ENCODE measurements at places on chromosomes 12 and 14.

DNA sequence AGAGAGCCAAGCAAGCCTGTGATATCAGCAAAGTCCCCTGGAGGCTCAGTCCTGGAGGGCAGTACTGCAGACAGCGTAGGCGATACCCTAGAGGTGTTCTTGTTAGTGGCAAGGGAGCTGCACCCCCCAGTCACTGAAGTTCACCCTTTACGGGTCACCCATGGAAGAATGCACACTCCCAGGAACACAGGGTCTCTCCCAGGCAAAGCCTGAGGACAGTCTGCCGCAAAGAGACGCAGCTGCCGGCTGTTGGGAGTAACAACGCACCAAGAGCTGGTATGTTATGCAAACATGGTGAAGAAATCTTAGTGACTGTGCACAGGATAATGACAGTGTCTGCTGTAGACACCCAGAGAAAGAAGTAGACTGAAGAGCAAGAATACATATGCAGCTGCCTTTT is 43.5 kb upstream of the NOS1 start:
- no peak for DNase-seq

- no peak for DNase-seq
Measured at GRCh38 chr14:91885113-91885712, 17.9 kb upstream of the TC2N start.

- DNase-seq: peak; percentile 62
Measured at GRCh38 chr12:47577206-47577989, 128.4 kb downstream of the RPAP3 start.

- no peak for DNase-seq
Measured at GRCh38 chr12:47894068-47894467, 10.7 kb downstream of the VDR start.

DNA sequence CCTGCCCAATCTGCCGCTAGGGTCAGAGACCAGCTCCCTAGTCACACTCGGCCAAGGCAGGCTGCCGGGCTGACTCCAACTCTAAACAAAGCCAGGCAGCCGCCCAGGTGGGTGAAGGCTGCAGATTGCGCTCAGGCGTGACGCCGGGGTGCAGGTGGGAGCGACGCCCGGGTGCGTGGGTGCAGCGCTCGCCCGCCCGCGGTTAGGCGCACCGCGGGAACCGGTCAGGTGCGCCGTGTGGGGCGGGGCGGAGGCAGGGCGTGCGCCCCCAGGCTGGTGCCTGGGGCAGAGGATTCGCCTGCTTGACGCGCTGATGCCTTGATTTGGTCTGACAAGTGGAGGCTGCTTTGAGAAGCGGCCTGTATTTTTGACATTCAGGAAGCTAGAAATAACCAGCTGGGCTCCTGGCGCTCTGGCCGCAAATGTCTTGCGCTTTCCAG is 126.7 kb upstream of the HIF1A start:
- DNase-seq: peak; percentile 59

DNA sequence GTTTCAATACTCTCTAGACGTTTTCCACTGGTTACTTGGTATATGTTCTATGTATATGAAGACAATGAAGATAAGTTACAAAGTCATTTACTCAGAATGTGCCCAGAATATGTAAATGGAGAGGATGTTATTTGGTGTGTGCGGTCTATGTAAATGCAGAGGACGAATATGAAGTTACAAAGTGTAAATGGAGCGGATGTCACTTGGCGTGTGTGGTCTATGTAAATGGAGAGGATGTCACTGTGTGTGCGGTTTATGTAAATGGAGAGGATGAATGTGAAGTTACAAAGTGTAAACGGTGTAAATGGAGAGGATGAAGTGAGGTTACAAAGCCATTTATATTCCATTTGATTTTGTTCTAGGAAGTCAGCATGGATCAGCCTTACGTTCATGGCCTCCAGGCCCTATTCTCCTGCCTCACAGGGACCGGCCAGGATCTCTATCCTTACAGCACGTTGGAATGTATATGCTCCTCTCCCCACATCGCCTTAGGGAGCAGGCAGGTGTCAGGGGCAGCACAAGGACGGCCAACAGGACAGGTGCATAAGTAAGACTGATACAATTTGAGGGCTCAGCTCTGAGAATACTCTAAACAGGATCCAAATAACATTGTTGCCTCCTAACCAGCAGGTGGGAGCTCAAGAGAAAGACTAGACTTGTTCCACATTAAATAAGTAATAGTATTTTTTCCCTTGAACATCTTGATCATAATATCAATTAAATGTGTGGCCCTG is 42.4 kb downstream of the GLRX5 start:
- no peak for DNase-seq

- no peak for DNase-seq
Measured at GRCh38 chr12:6080149-6081045, 44.1 kb downstream of the VWF start.

DNA sequence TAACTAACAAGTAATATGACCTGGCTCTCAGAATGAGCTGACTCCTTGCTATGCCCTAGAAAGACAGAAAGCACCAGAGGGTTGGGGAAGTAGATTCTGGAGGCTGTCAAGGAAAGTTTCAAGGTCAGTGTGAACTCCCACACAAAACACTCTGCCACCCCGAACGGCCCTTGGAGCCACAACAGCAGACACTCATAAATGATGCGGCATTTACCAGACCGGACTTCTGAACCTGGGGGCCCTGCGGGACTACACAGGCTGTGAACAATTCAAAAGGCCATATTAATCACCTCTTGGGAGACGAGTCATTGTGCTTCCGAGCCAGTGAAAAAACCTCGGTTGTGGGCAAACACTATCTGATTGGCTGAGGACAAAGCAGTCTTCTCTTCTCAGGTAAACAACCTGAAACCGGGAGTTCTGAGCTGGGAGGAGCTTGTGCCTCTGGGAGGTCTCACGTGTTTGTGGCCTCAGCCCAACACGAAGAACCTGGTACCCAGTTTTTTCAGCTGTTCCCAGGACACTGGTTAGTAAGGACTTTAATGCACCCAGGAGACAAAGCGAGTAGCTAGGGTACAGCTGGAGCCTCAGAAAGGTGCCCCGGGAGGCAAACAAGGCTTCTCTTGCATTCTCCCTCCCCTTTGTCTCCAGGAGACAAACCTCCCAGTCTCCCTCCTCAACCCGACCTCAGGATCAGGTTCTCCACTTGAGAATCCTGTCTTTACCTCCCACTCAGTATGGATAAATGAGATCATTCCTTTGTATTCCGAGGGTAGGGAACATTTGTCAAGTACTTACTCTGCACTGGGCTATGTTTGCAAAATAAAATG is 35.3 kb downstream of the VWF start:
- peak; percentile 87 for DNase-seq

DNA sequence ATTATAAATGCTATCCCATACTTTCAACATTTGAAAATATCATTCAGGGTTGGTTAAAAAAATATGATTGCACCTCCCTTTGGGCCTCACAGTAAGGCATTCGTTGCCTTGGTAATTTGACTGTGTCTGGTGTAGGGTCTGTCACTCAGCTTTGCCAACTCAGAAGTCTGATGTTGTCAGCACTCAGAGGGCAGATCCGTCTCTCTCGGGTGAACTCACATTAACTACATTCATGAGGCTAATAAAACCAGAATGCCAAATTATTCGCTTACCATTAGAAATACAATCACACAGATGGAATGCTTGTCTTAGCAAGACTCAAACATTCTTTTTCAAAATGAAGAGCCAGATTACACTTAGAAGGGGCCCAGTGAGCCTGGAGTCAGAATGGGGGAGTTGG is 53.0 kb downstream of the NPAS3 start:
- DNase-seq: no peak

- peak; percentile 71 for DNase-seq
Measured at GRCh38 chr12:54201001-54201794, 12.4 kb upstream of the SMUG1 start.

GRCh38 chr12:104566244-104566993 is 109.7 kb downstream of the CHST11 start:
- no peak for DNase-seq

DNA sequence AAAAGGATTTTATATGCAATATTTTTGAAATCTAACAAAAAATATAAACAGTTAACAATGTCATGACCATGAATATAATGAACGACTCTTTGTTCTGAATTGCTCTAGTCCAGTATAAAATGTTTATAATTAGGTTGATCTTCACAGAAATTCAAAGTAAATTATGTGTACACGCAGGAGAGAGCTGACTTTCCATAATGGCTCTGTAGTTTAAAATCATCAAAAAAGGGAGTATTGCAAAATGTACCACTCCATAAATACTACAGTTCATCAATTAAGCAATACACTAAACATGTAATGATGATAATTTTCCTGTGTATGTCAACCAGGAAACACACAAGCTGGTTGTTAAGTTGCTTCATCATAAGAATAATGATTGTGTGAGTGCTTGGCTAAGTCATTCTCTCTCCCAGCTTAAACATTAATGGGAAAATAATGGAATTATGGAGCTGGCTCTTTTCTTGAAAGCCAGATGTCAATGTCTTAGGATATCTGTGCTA is 189.5 kb upstream of the PLEKHG7 start:
- DNase-seq: no peak

DNA sequence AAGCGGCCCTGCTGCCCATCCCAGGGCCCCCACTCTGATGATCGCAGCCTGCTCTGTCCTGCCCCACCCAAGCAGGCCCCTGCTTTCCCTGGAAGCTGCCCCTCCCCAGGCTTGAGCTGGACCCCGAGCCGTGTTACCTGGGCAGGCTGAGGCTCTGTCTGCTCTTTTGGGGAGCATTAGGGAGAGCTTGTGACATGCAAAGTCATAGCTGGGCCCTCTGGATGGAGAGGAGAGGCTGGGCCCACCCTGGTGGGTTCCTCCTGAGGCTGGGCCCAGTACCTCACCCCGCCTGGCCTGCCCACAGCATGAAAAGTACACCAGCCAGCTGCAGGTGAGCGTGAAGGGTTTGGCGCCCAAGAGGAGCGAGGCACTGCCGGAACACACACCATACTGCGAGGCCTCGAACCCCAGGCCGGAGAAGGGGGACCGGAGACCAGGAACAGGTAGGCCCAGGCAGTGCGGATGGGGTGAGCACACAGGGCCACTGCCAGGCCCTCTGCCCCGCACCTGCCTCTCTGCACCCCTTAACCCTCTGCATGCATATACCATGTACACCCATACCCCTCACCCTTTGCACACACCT is 15.0 kb downstream of the CEP170B start:
- no peak for DNase-seq

DNA sequence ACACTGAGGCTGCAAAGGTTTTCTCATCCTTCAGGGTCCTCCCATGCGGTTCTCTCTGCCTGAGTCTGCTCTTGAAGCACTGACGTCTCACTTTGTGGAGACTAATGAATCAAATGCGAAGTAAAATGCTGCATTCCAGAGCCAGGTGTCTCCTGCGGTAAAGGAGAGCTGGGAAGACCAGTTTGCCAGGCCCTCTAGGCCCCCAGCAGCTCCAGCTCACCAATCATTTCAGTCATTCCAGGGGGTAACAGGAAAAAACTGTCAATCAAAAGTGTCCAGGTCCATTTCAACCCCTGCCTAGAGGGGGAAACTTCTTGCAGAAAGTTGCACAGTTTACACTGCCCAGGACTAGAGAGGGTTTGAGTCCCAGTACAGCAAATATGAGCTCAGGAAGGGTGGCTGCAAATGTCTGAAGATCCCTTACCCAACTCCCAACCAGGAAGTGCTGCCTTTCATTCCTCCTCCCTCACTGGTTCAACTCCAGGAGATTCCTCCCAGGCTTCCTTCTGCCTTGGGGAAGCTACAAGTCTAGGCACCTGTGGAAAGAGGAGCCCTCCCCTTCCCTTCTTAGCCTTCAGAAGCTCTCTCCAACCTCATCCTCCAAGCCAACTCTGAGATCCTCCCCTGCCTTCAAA is 2.7 kb upstream of the NXPH4 start:
- DNase-seq: no peak

DNA sequence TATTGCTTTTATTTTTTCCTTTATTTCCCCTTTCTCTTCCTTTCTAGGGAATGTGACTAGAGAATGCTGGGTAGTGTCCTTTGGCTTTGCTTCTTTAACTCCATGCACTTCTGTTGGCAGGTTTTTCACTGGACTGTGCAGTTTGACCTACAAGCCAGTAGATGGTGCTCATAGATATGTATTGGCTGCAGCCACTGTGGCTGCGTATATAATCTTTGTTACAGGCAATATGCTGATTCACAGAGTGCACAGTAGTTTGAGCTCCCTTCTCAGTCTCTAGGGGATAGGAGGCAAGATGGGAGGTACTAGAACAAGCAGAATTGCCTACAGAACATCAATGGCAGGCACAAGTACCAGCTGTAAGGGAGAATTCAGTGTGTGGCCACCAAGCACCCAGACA is 503.5 kb downstream of the LRFN5 start:
- peak; percentile 4 for DNase-seq

DNA sequence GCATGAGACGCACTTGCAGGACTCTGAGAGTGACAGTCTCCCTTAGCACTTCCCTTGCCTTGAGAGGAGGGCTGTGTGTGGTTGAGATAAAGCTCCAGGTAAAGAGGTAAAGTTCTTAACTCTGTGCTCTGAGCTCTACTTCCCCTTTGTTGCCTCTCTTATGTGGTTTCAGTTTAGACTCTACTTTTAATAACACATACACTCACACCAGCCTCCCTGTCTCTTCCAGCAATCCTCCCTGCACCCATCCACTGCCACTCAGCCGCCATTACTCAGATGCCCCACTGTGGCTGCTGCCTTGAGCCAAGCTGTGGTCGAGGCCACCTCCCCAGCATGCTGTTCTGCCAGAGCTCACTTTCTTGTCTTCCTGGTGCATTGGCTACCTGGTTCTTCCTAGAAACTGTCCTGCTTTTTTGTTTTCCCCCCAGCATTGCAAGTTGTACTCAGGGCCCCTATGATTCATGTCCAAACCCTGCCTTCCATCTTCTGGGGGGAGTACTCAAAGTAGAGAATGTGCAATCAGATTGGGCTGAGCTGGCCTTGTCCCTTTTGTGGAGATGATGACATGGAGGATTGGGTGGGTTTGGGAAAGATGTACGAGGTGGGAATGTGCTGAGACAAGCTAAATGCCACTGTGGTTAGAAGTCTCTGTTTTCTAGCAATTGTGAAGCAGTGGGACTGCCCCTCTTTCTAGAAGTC is 115.5 kb upstream of the PARP11 start:
- DNase-seq: no peak

Data from NCI-H146 (cell line).